ENCODE measurements at places on chromosomes 1 and 21.
A peak's percentile ranks its signal among the peaks of the same experiment; 100 is the strongest.

DNA sequence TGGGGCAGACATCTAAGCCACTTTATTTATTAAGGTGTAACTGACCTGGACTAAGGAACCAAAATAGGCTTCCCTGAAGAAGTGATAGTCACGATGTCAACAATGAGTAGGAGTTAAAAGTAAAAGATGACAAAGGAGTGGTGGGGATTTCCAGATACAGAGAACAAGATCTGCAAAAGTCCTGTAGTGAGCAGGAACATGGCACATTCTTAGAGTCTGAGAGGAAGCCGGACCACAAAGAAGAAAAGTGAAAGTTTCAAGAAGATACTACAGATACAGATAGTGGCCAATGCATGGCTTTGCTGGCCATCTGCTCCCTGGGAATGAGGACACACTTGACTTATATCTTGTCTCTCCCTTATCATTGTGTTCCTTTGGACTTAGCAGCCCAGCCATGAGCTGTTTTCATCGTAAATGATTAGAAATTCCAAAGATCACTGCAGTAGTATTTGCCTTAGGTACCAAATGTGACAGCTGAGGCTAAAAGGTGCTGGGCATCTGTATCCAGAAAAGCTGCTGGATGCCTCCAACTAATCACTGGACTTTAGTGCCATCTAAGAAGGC lies 302.4 kb upstream of the NR5A2 start:
- DNase-seq, result peak; percentile 27

DNA sequence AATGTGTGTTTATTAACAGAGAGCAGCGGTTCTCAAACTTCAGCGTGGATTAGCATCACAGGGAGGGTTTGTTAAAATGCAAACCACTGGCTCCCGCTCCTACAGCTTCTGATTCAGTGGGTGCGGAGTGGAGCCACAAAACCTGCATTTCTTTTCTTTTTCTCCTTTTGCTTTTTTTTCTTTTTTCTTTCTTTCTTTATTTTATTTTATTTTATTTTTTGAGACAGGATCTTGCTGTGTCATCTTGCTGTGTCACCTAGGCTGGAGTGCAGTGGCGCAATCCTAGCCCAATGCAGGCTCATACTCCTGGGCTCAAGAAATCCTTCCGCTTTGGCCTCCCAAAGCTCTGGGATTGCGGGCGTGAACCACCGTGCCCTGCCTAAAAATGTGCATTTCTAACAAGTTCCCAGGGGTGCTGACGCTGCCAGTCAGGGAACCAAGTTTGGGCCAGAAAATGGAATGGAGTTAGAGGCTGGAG lies 20.9 kb upstream of the SLC1A7 start:
- DNase-seq, result no peak

- DNase-seq, result peak; percentile 36
Measured at GRCh38 chr1:53835491-53835890, 2.6 kb downstream of the NDC1 start.

DNA sequence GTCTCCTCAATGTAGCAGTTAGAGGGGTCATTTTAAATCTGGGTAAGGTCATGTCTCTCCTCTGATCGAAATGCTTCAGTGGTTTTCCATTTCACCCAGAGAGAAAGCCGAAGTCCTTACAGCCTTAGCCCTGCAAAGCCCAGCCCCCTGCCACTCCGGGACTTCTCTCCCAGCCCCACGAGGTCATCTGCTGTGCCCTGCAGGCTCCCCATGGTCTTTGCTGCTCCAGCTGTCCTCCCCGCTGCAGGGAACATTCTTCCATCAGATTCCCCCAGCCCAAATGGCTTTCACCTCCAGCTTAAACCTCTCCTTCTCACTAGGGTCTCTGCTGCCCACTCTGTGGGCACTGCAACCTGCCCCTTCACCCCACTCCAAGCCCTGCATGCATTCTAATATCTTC lies 626.5 kb downstream of the NPHP4 start:
- no peak for DNase-seq

DNA sequence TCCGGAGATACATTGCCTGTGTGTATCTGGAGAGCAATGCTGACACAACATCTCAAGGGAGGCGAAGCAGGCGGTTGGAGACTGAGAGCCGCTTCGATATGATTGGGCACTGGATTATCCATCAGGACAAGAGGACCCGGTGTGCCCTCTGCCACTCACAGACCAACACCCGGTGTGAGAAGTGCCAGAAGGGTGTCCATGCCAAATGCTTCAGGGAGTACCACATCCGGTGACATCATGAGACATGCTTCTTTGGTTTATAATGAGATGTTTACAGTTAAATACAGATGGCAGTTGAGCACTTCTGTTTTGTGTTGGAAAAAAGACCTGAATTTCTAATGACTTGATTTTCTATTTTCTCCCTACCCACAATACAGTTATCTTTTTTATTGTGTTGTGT lies 12.1 kb downstream of the PGBD2 start:
- peak; percentile 2 for DNase-seq

GRCh38 chr1:113007706-113008364 lies 51.8 kb upstream of the SLC16A1 start:
- no peak for DNase-seq

DNA sequence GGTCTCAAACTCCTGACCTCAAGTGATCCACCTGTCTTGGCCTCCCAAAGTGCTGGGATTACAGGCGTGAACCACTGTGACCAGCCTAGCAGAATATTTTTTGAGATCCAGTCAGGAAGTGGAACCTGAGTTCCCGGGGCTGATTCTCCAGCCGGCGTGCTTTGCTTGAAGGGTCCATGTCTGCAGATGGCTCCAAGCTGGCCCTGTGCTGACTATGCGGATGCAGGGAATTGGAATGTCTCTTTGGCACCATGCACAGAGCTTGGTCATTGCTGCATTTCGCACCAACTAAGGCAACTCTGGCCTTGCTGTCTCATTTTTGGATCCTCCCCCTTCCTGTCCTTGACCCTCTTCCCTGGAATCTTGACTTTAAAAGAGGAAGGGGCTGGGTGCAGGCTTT lies 28.1 kb downstream of the ARHGEF10L start:
- DNase-seq, result no peak

- peak; percentile 79 for DNase-seq
Measured at GRCh38 chr1:6440198-6441126, 15.9 kb downstream of the ESPN start.

DNA sequence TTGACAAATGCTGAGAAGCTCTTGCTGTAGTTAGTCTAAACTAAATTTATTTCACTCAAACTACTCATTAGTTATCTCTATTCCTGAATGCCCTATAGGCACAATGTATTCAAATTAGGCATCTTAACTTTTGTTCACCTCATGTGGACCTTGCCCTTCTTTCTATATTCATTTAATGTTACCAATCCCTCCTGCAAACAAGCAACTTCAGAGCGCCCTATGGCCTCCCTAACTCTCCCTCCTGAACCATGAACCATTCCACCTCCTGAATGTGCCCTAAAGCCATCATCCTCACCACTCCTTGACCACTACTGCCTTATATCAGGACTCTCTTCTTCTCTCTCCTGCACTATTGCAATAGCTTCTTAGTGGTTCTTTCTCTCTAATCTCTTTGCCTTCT lies 34.8 kb upstream of the SAMD13 start:
- DNase-seq, result no peak

GRCh38 chr21:41777951-41778815 lies 11.3 kb upstream of the RIPK4 start:
- DNase-seq, result no peak

DNA sequence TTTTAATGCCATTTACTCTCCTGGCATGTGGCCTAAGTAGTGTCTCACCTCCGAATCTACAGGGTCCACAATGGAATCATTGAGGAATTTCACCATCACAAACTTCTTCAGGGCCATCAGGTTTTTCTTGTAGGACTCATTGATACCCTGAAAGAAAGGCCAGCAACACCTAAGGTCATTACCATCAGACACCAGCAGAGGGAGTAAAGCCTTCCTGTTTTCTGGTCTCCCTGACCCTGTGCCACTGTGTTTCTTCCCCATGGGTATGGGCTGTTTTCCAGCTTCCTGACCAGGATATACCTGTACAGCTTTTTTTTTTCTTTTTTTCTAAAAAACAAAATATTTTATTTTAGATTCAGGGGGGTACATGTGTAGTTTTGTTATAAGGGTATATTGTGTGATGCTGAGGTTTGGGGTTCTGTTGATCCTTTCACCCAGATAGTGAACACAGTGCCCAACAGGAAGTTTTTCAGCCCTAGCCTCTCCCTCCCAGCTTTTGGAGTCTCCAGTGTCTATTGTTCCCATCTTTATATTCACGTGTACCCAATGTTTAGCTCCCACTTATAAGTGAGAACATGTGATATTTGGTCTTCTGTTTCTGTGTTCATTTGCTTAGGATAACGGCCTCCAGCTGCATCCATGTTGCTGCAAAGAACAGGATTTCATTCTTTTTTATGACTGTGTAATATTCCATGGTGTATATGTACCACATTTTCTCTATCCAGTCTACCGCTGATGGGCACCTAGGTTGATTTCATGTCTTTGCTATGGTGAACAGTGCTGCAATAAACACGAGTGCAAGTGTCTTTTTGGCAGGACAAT lies 18.3 kb downstream of the PPT1 start:
- DNase-seq, result peak; percentile 63

GRCh38 chr1:223233019-223233409 lies 90.0 kb upstream of the TLR5 start:
- DNase-seq, result no peak
